ENCODE measurements at places on chromosomes 11 and 22. TPM values are rescaled to one million over a fixed set of nuclear protein-coding genes. Genes with fewer than 3 reads are reported as not detected.

The MS4A12 gene
- not detected for total RNA-seq

The ALX4 gene
- total RNA-seq = not detected

The SCUBE2 gene
- total RNA-seq = 1.2 TPM

The SESN3 gene
- total RNA-seq = 80.2 TPM

The GNG3 gene
- total RNA-seq = 2.0 TPM

The NRGN gene
- total RNA-seq = 4.9 TPM

The NXPE1 gene
- not detected for total RNA-seq

The SNAP29 gene
- 20.4 TPM for total RNA-seq

The OR6T1 gene
- not detected for total RNA-seq

The PNPLA5 gene
- total RNA-seq = not detected

The TRIM6 gene
- 5.8 TPM for total RNA-seq

The RASD2 gene
- 0.07 TPM for total RNA-seq

The APOL1 gene
- total RNA-seq = not detected

The FOLR2 gene
- not detected for total RNA-seq

The PRR33 gene
- total RNA-seq = not detected

The PPP2R1B gene
- total RNA-seq = 92.6 TPM

The CNGA4 gene
- total RNA-seq = 2.0 TPM

The MS4A3 gene
- total RNA-seq = not detected

The TRPM5 gene
- total RNA-seq = 0.84 TPM

The CD44 gene
- total RNA-seq = 3.8 TPM
